Inflammatory macrophage treated with lipopolysaccharide for 1 hour (primary cell): ENCODE measurements at places on chromosomes 7 and 10.

DNA sequence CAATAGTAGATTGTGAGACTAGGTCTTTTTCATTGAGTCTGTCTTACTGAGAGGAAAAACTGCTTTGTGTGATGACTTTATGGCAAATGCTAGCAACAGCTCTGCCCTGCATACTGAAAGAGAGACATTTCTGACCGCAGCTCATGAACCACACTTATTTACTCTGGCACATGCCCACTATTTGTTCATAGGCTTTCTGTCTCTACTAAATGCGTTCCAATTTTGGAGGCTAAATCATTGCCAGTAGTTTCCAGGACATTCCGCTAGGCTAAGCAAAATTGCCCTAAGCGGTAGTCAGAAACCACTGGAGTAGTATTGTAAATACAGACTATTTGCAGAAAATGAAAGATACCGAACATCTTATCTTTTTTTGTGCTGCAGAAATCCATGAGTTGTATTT lies 55.6 kb upstream of the DLX6 start:
- DNase-seq, result no peak

- peak; percentile 12 for DNase-seq
Observed at GRCh38 chr7:123916240-123916724, 8.8 kb upstream of the SPAM1 start.

DNA sequence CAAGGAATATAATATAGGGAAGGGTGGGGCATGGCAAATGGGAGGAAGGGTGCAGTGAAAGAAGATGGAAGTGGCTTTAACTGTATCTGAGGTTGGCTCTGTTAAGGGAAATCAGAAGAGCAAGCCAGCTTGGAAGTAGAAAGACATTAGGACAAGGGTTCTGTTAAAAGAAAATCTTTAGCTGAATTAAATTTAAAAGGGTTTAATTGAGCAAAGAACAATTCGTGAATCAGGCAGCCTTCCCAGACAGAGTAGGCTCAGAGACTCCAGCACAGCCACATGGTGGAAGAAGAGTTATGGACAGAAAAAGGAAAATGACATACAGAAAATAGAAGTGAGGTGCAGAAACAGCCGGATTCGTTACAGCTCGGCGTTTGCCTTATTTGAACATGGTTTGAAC lies 42.0 kb downstream of the FAM13C start:
- no peak for DNase-seq

DNA sequence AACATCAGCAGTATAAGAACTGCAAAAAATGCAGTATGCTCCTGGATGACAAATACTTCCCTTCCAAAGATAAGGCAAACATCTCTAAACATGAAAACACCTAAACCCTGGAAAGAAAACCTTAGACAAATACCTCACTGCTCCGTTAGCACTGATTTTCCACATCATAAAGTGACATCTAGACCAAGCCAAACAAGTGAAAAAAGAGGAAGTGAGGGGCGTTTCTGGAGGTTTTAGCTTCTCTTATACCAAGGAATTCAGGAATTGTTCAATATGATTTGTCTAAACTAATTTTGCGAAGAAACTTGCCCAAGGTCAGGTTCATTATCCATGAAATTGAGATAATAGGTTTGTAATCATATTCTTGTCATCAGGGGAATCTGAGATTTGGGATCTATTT lies 279.7 kb downstream of the ADRA2A start:
- DNase-seq, result no peak

GRCh38 chr7:120833546-120833945 lies 24.4 kb downstream of the TSPAN12 start:
- DNase-seq, result no peak

DNA sequence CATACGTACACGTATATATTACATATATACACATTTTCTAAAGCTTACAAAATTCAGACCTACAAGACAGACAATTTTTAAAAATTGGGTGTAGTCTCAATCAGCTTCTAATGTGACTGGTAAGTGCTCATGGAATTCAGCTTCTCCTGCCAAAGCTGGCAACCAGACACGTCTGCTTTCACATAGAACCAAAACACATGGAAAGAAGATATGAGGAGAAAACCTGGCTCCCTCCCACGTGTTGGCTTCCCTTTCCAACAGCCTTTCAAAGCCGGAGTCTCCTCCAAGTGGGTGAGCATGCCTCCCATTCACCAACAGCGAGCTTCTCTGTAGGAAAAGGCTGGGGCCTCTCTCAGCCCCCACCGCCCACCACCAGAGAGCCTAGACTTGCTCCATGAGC lies 33.4 kb downstream of the CDCA7L start:
- DNase-seq, result no peak

GRCh38 chr7:823649-824048 lies 8.6 kb upstream of the SUN1 start:
- no peak for DNase-seq

GRCh38 chr10:13678101-13678843 lies 91.5 kb downstream of the PRPF18 start:
- DNase-seq, result no peak

DNA sequence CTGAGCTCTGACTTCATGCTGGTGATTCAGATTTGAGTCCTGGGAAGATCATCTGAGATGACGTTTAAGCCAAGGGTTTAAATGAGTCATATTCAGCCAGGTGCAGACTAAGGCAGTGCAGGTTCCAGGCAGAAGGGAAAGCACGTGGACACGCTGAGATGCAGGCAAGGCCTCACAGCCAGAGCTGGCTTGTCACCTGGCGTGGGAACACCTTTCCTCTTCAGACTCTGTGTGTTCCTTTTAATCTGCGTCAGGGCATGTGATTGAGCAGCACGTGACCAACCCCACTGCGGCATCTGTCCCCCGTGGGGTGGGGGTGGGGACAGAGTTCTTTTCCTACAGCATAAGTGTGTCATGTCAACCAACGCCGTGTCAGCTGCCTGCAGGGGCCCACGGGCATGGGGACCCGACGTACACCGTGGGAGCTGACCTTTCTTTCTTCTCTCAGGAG lies 10.7 kb upstream of the IDI2 start:
- no peak for DNase-seq
